ENCODE measurements at places on chromosomes 6 and 20. TPM values are rescaled to one million over a fixed set of nuclear protein-coding genes. Genes with fewer than 3 reads are reported as not detected.

DNA sequence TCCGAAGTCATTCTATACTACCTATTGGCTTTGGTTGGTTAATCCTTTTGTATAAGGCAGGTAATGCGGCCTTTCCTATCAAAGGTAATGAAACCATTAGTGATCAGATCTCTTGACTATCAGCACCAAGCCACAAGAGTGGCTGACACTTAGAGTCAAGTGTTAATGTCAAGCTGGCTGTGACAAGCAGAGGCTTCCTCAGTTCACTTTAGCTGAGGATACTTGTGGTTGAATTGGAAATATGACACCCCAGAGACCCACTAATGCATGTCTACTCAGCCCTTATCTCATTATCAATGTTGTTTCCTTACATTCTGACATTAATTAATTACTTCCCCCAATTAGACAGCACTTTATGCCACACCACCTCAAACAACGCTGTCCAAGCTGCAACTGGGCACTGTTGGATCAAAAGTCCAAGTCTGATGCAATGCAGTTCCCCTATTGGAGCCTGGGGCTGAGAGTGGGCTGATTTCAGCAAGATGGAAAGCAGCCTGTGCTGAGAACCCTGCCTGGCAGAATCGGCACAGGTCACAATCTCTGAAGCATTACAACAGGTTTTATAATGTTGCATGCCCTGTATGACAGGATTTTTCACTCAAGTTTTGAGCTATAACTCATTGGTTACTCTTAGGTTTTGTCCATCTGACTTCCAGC lies 273.5 kb downstream of the COL12A1 start:
- no peaks in the 10 kb centered on the region for H3K27me3 ChIP-seq
- no peaks in the 10 kb centered on the region for H3K4me1 ChIP-seq
- H3K4me3 ChIP-seq: no peak overlapping the region
- DNase-seq: no peak

DNA sequence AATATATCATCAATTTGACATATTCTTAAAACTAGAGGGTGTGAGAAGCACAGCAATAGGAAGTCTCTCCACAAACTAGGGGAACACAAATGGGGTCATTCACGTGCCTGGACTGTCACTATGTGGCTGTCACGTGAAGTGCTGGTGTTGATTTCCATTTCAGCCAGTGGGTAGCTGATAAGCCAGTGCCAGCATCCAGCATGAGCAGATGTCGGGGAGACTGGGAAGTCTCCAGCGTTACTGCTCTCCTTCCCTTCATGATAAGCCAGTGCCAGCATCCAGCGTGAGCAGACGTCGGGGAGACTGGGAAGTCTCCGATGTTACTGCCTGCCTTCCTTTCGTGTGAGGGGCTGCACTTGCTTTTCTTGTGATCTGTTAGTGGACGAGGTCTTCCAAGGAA lies 5.6 kb upstream of the SLC17A9 start:
- H3K27me3 ChIP-seq: no peaks in the 10 kb centered on the region
- H3K36me3 ChIP-seq: peaks cover 67% of the 10 kb centered on the region
- H3K27ac ChIP-seq: no peak overlapping the region
- no peak overlapping the region for H3K4me3 ChIP-seq

GRCh38 chr6:30260036-30260504 lies 46.9 kb upstream of the TRIM26 start:
- DNase-seq: peak; percentile 66
- peak overlapping the region; percentile 93 for H3K4me3 ChIP-seq
- no peak overlapping the region for H3K27ac ChIP-seq
- H3K4me1 ChIP-seq: peaks cover 4% of the 10 kb centered on the region
- no peaks in the 10 kb centered on the region for H3K27me3 ChIP-seq

DNA sequence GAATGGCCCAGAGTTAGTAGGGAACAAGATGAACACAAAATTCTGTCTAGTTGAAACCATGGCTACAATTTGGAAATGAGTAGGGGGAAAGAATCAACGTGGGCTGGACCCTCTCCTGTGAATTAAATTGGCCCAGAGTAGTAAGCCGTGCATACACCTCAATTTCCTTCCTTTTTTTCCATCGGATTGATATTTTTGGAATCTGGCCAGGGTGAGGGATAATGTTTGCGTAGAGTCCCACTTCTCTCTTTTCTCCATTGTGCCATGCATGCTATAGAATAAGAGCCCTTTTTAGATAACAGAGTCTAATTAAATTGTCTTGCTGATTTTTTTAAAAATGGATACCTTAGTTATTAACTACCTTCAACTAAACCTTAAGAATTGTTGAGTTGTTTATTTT lies 35.2 kb downstream of the XRN2 start:
- H3K4me3 ChIP-seq: no peak overlapping the region
- H3K27ac ChIP-seq: no peak overlapping the region
- DNase-seq: no peak
- H3K4me1 ChIP-seq: no peaks in the 10 kb centered on the region
- H3K27me3 ChIP-seq: no peaks in the 10 kb centered on the region

DNA sequence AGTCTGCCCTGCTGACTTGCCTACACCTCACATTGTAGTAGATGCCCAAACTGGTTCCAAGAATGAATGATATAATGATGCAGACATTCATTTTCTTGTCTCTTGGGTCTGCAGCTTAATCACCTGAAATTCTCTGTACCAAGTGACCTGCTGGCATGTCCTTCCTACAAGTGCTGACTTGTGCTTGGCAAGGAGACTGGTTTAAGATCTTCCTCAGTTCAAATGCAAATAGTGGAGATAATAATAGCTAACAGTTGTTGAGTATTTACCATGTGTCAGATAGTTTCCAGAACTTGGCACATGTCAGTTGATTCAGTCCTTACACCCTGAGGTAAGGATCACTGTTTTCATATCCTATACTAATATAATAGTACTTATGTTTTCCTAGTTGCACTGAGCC lies 223.4 kb downstream of the SLC24A3 start:
- no peak overlapping the region for H3K27ac ChIP-seq
- no peak for DNase-seq
- H3K4me3 ChIP-seq: no peak overlapping the region
- no peaks in the 10 kb centered on the region for H3K27me3 ChIP-seq

DNA sequence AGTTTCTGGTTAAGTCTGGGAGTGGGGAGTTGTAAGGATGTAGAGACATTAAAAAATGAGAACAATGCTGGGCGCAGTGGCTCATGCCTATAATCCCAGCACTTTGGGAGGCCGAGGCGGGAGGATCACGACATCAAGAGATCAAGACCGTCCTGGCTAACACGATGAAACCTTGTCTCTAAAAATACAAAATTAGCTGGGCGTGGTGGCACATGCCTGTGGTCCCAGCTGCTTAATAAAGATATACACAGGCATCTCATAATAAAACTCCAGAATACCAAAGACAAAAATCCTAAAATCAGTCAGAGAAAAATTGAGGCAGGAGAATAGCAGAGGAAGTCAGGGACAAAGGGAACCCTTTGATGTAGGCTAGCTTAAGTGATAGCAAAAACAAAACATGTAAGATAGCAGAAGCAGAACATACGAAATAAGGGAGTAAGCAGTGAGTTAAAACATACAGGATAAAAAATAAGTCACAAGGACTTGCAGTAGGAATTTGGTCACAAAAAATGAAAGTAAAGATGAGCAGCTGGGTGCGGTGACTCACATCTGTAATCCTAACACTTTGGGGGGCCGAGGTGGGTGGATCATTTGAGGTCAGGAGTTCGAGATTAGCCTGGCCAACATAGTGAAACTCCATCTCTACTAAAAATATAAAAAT lies 23.6 kb downstream of the DDX43 start:
- H3K4me3 ChIP-seq: no peak overlapping the region
- no peak for DNase-seq
- no peaks in the 10 kb centered on the region for H3K27me3 ChIP-seq
- H3K4me1 ChIP-seq: no peaks in the 10 kb centered on the region

DNA sequence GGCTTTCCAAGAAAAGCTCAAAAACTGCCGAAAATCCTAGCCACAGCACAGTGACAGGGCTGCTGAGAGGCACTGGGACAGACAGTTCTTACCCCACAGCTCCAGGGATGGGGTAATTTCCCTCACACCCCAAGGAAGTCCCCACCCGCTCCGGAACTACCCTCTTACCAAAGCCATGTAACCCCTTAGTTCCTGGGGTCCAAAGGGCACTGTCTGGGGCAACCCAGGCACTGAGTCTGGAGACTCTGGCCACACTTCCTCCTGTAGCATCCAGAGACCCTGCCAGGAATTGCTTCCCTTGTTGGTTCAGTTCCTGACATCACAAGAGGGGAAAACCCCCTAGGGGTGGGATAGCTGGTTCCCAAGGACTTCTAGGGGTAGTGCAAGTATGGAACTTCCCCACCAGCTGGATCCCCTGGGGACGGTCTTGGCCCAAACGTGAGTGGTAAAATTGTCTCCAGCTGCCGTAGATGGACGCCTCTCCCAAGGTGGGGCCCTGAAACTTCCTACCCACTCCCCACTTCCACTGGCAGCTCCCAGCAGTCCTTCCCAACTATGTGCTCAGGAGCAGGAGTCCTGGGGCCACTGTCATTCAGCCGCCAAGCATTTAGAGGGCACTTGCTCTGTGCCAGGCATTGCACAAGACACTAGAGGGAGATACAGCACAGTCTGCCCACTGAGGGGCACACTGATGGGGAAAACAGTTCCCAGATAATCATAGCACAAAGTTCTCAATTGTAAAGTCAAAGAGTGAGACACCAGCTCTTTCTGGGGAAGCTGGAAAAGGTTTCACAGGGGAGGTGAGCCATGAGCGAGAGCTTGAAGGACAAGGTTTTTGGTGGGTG lies 17.2 kb upstream of the HCK start:
- peaks cover 15% of the 10 kb centered on the region for H3K4me1 ChIP-seq
- no peak overlapping the region for H3K27ac ChIP-seq
- H3K4me3 ChIP-seq: no peak overlapping the region
- H3K27me3 ChIP-seq: peaks cover 18% of the 10 kb centered on the region
- DNase-seq: no peak

GRCh38 chr20:34621383-34622367 lies 55.2 kb downstream of the PIGU start:
- H3K4me3 ChIP-seq: no peak overlapping the region
- no peaks in the 10 kb centered on the region for H3K4me1 ChIP-seq
- no peaks in the 10 kb centered on the region for H3K36me3 ChIP-seq
- no peaks in the 10 kb centered on the region for H3K27me3 ChIP-seq
- DNase-seq: no peak

GRCh38 chr6:109977791-109978173 lies 329 bp upstream of the GPR6 start:
- H3K4me3 ChIP-seq: no peak overlapping the region
- no peaks in the 10 kb centered on the region for H3K36me3 ChIP-seq
- DNase-seq: no peak
- H3K27ac ChIP-seq: no peak overlapping the region
- H3K4me1 ChIP-seq: no peaks in the 10 kb centered on the region
- peaks cover 39% of the 10 kb centered on the region for H3K27me3 ChIP-seq

- H3K4me1 ChIP-seq: peaks cover 3% of the 10 kb centered on the region
- H3K36me3 ChIP-seq: no peaks in the 10 kb centered on the region
- DNase-seq: no peak
- no peaks in the 10 kb centered on the region for H3K27me3 ChIP-seq
- H3K4me3 ChIP-seq: no peak overlapping the region
- H3K27ac ChIP-seq: no peak overlapping the region
These were observed 284.5 kb downstream of the UST start for GRCh38 chr6:149031201-149031858.

GRCh38 chr6:162345051-162345511 lies 382.5 kb downstream of the PRKN start:
- no peaks in the 10 kb centered on the region for H3K27me3 ChIP-seq
- no peak overlapping the region for H3K4me3 ChIP-seq
- H3K36me3 ChIP-seq: no peaks in the 10 kb centered on the region
- DNase-seq: no peak
- no peak overlapping the region for H3K27ac ChIP-seq
- no peaks in the 10 kb centered on the region for H3K4me1 ChIP-seq

KIFC1 gene
- total RNA-seq: 2.3 TPM

ADGRB3 gene
- total RNA-seq: 3.5 TPM

LY6G6F gene
- total RNA-seq: not detected

SEMG1 gene
- total RNA-seq: not detected

SIM1 gene
- not detected for total RNA-seq

TCF21 gene
- total RNA-seq: 56.2 TPM
